ENCODE measurements at places on chromosomes 3 and 15.
A peak's percentile ranks its signal among the peaks of the same experiment; 100 is the strongest.

- DNase-seq: peak; percentile 21
Observed at GRCh38 chr15:61474796-61475195, 245.7 kb upstream of the RORA start.

- no peak for DNase-seq
Observed at GRCh38 chr15:29196290-29196689, 73.3 kb downstream of the NSMCE3 start.

DNA sequence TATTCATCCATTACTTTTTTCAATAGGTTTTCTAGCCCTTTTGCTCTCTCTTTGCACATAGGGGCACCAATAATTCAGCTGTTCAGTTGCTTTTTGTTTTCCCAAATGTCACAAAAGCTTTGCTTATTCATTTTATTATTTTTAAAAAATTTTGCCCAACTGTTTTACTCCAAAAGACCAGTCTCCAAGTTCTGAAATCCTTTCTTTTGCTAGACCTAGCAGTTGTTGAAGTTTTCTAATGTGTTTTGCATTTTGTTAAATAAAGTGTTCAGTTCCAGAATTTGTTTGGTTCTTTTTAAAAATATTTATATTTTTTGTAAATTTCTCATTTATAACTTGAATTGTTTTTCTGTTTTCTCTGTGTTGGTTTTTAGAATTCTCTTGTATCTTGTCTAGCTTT is 1227.3 kb downstream of the ROBO2 start:
- DNase-seq: no peak

DNA sequence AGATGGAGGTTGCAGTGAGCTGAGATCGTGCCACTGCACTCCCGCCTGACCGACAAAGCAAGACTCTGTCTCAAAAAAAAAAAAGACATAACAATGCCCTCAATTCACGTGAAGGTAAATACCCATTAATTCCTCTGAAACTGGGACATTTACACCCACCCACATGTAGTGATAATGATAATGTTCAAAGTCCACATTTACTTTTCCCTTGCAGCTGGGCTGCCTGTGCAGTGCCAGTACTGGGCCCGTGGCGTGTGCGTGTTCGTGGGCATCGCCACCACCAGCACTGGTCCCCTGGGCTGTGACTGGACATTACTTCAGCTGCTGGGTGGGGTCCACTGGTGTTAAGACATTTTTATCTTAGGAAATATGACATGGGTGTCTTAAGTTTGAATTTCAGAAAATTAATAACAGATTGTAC is 123.6 kb downstream of the SLC25A26 start:
- no peak for DNase-seq

GRCh38 chr3:78754066-78754743 is 1013.6 kb downstream of the ROBO1 start:
- DNase-seq: peak; percentile 37

DNA sequence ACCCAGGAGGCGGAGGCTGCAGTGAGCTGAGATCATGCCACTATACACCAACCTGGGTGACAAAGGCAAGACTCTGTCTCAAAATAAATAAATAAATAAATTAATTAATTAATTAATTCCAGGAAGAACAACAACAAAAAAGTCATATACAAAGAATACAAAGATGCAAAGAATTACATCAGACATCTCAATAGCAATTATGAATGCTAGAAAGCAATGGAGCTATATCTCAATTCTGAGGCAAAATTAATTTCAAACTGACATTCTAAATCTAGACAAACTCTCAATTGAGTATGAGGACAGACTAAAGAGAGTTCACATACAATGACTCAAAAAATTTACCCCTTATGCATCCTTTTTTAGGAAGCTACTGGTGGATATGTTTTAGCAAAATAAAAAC is 69.6 kb upstream of the CTNNB1 start:
- DNase-seq: no peak

DNA sequence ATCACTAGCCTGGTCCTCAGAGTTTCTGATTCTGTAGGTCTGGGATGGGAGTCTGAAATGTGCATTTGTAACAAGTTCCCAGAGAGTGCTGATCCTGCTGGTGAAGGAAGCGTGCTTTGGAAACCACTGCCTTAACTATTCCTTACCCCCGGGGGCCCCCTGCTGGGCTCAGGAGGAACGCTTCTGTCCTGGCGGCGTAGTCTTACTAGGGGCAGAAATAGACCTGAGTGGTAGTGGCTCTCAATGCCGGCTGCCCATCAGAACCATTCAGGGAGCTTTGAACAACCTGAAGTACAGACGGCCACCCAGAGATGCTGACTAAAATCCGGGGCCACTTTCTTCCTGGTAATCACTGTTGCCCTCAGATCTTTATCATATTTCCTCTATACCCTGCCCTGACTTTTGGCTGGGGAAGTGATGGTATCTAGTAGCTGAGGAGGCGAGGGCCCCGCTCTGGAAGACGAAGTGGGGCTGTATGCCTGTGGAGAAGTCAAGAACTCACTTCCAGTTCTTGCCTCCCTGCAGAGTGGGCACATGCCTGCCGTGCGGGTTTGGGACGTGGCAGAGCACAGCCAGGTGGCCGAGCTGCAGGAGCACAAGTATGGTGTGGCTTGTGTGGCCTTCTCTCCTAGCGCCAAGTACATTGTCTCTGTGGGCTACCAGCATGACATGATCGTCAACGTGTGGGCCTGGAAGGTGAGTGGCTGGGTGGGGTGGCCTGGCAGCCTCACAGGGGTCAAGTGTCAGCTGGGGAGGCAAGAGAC is 16.3 kb upstream of the JMJD7 start:
- DNase-seq: peak; percentile 71

DNA sequence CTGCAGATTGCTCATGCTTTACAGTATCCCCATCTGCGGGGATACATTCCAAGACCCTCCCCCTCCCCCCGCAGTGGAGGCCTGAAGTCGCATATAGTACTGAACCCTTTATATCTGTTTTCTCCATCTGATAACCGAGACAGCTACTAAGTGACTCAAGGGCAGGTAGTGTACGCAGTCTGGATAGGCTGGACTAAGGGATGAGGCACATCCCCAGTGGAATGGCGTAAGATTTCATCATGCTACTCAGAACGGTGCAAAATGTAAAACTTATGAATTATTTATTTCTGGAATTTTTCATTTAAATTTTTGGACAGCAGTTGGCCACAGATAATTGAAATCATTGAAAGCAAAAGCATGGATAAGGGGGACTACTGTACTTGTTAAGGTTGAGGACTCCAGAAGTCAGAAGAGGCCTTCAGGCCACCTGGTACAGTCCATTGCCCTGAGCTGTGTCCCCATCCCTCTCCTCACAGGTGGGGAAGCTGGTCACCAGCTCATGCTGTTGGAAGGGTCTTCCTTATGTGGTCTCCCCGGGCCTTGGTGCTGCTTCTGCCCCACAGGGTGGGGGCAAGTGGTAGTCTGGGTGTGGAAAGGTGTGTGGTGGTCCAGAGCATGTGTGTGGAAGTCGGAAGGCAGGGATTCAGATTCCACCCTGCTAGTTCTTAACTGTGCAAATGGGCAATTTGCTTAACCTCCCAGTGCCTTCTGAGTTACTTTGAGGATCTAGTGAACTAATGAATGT is 72.0 kb downstream of the HCN4 start:
- no peak for DNase-seq

GRCh38 chr3:49417516-49418120 is 4.7 kb downstream of the AMT start:
- no peak for DNase-seq

Measured in Daoy (cell line).